ENCODE measurements at places on chromosomes 1 and 21.
A peak's percentile ranks its signal among the peaks of the same experiment; 100 is the strongest.

DNA sequence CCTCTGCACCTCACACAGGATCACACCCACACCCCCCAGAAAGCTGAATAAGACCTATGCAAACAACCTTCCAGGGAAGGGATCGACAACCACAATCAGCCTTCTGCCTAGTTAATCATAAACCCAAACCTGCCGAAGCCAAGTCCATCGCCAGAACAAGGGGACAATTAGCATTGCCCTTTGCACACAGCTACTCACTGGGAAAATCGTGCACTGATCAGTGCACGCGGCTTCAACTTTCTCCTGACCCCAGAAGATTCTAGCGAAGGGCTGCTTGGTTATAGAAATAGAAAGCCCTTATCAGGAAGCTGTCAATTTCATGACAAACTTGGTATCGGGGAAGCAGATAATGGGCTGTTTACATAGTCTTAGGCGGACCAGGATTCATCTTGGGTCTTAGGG is 29.5 kb downstream of the RUNX1 start:
- no peak for DNase-seq

DNA sequence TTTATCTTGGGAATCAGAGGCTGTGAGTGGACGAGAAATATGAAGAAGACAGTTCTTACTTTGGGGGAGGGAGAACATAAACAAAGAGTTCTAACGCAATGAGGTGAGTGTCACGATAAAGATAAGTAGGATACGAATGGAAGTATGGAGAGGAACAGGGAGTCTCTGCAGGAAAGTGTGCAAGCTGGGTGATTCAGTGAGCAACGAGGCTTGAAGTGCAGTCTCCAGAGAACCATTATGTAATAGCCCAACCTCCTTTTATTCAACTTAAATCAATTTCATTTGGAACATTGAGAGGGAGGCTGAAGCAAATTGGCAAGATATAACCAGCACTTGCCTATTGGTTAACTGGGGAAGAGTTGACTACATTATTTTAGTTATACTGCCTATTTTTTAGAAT is 99.3 kb upstream of the PLD5 start:
- DNase-seq, result no peak

- no peak for DNase-seq
Measured at GRCh38 chr1:78688697-78689096, 39.1 kb downstream of the IFI44 start.

GRCh38 chr1:40183055-40183710 is 22.0 kb downstream of the RLF start:
- DNase-seq, result no peak

DNA sequence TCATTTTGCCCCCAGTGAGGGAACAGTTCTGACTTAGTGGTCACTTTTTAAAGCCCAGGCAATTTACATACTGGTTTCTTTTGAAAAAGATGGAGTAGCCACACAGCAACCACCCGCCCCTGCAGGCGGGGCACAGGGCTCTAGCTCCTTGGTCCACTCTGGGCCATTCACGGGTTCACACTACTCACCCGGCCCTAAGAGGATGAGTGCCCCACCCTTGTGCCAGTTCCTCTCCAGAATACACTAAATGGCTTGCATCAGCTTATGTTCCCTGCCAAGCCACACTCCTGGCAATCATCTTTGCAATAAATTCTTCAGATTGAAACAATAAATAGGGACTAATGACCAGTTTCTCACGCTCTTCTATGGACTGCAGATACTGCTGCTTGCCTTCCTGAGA is 15.7 kb upstream of the ATP13A2 start:
- no peak for DNase-seq

DNA sequence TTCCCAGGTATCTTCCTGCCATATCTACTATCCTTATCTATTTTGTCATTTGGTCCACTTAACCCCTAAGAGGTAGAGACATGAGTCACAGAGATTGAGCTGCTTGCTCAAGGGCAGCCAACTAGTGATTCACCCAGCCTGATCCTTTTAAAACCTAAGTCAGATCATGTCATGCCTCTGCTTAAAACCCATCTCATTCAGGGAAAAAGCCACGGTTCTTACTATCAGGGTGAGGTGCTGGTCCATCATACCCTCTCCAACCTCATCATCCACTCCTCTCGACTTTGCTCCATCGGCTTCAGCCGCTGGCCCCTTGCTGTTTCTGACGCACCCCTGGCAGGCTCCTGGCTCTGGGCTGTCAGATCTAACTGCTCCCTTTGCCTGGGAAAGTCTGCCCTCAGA is 14.4 kb upstream of the PPP1R15B start:
- DNase-seq, result no peak

DNA sequence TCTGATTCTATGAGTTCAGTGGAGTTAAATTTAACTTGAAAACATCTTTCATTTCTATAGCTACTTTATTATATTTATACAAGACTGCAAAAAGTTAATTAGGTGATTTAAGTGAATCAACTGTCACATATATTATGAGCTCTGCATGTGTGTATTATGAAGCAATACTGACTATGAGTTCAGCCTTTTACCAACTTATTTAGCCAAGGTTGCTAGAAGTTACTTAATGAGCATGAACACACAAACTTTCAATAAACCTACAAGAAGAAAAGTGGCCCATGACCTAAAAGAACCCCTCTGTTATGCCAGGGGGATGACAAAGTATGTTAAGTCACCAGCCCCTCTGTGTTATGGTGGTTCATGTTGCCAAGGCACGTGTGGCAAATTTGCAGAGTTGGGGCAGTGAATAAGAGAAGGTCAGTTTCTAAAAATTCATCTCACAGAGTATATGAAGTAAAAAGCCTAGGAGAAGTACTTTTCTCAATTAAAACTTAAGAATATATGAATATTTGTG is 86.7 kb upstream of the LYPLAL1 start:
- DNase-seq, result no peak

GRCh38 chr1:213335084-213335483 is 284.0 kb downstream of the RPS6KC1 start:
- DNase-seq, result peak; percentile 91

DNA sequence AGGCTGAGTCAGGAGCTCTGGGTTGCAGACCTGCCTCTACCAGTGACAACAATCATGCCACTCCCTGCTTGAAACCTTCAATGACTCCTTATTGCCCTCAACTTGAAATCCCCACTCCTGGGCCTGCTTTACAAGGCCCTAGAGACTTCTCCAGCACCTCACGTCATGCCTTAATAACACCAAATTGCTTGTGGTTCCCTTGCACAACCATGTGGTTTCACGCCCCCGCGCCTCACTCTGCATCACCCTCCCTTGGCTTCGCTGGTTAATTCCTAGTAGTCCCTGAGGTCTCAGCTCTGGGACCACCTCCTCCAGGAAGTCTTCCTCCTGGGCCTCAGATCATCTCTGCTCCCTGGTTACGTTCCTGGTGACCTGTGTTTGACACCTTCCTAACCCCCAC is 33.0 kb downstream of the EPHA2 start:
- no peak for DNase-seq

DNA sequence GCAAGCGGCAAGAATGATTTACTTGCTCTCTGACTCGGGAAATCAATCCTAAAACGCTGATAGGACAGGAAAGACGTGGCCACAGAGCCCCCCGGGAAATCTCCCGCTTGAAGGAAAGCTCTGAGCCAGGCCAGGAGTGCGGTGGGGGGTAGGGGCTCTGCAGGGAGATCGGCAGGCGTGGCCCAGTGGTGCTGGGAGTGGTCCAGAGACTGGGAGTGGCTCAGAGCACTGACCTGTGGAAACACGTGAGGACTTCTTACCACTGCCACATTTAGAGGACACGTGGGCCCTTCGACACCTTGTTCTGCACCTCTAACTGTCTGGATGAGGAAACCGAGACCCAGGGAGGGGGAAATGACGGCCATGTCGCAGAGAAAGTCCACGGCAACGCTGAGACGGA is 130.0 kb upstream of the KLHDC7A start:
- no peak for DNase-seq

DNA sequence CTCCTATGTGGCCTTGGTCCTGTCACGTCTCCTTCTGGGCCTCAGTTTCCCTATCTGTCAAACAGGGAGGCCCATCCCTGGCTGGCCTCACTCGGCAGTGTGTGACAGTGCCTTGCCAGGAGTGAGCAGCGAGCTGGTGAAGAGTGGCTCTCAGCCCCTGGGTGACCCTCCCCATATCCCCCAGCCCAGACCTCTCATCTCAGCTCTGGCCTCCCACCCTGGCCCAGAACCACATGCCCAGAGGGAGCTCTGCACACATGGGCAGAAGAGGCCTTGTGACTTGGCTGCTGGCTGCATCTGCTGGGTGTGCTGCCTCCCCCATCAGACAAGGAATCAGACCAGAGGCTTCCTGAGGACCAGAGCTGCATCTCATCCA is 19.5 kb upstream of the PADI1 start:
- DNase-seq, result no peak

DNA sequence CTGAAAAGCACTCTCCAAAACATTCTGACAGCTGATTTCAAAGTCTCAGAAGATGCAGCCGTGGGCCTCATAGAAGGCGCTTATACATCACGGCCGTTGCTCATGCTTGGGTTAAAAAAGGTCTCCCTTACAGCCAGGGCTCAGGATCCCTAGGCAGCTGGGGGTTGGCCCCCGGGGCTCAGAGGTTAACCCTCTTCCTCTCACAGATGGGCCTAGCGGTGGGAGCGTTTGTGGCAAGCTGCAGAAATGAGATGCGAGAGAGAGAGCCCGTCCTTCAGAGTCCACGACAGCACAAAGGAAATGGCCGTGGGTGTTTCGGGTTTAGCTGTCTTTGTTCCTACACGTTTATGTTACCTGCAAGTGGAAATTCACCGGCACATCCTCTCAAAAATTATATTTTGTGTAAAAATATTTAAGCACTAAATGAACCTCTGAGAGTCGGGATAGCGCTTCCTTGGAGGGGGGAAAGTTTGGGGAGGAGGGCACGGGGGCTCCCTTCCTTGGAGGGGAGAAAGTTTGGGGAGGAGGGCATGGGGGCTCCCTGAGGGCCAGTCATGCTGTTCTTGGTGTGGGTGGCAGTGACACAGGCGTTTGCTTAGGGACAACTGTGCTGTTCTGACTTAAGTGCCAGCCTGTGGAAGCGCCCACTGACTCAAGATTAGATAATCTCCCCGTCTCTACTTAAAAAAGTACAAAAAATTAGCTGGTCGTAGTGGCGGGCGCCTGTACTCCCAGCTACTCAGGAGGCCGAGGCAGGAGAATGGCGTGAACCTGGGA is 20.5 kb upstream of the PRDM15 start:
- DNase-seq, result no peak

DNA sequence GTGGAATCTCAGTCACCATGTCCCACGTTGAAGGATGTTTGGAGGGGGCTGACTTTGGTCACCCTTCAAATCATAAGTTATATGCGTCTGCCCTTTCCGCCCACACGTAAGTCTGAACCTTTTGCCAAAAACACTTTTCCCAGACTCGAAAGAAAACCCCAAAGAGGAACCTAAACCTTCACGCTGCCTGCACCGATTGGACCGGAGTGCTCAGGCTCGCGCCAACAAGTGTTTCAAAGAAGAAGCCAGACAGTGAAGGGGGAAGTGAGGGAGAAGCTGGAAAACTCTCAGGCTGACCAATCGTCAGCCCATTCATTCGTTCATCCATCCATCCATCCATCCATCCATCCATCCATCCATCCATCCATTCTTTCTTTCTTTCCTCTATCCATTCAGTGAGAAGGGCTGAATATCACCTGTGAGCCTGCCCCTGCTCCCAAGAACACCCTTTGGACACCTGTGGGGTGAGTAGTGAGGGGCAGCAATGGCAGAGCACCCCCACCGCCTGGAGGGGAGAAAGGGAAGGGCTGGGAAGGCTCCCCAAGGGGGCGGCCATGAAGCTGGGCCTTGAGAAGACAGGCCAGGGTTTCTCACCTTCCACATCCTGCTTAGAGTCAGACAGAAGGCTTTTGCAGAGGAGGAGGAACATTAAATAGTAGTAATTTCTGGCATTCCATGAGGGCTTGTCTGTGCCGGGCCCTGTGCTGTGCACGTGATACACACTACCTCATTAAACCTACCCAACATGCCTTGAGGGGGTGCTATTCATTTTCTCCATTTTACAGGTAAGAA is 27.1 kb upstream of the RUNX3 start:
- DNase-seq, result no peak

DNA sequence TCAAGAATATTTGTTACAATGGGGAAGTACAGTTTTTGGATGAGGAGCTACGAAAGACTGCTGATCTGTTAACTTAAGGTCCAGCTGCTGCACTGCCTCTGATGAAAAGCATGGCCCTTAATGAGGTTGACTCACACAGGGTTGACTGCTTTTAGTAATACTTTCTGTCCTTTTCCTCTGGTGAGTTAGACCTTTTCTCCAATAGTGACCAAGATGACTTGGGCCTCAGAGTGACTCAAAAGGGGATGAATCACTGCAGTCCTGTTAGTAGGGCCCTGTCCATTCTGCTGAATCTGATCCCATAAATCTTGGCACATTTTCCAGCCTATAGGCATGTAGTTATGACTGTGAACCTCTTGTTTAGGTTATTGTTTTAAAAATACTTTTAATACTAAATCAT is 2.7 kb downstream of the DISP1 start:
- DNase-seq, result no peak

GRCh38 chr21:29104239-29104708 is 26.2 kb upstream of the MAP3K7CL start:
- no peak for DNase-seq

DNA sequence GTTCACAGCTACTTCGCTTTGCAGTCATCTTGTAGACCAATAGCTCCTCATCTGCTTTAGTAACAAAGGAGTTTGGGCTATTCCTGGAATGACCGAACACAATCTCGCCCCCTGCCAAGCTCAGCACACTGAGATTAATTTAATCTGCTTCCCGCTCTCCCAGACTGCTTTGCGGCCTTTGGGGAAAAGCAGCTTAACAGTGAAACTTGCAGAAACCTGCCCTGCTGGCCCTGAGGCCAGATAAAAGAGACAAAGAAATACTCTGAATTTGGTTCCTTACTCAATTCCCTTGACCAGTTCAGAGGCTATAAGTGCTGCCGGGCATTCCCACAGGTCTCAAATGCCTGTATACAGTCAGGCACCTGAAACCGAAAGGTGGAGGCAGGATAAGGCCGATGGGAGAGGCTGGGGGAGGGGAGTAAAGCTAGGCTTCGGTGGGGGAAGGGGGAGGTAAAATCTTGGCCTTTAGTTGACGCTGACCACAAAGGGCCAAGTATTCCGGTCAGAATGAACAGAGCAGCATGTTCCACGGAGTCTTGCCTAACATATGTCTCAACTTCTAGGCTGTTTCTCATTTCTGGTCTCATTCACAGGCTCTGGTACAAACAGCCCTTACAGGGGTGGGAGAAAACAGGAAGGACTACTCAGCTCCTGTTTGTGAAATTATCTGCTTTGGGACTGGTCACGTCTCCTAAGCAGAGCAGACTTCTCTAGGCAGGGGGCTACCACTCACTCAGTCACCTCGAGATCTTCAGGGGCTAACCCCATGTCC is 17.7 kb upstream of the A3GALT2 start:
- DNase-seq, result no peak

DNA sequence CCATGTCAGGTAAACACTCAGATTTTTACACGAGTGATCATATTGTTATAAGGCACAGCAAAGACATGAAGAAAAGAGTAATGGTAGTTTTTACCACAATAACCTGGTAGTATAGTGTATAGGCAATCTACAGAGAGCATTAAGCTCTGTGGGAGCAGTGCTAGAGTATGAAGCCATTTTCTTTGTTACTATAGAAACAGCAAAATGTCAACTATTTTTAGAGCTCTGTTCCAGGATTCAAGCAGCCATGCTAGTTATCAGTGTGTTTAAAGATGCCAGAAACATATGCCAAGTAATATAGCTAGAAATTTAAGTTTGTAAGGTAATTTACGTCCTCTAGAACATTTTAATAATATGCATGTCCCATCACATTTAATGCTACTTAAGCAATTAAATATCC is 77.6 kb upstream of the RGS18 start:
- DNase-seq, result no peak

GRCh38 chr1:21308330-21308729 is 18.1 kb upstream of the ECE1 start:
- DNase-seq, result no peak

GRCh38 chr1:52574594-52574993 is 21.7 kb upstream of the TUT4 start:
- DNase-seq, result no peak
